ENCODE measurements at places on chromosomes 7 and 10.

DNA sequence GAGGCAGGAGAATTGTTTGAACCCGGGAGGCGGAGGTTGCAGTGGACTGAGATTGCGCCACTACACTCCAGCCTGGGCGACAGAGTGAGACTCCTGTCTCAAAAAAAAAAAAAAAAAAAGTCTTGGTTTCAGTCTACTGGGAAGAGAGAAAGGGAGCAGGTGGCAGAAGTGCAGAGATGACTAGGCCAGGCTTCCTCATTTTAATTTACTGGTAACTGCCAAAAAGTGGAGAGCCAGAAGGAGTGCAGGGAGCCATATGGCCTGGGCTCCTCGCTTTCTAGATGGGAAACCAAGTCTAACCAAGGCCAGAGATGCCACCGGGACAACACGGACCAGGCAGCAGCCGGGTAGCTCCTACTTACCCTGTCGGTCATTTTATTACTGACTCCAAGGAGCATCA, 12.2 kb downstream of the SEPHS1 start:
- DNase-seq, result no peak

DNA sequence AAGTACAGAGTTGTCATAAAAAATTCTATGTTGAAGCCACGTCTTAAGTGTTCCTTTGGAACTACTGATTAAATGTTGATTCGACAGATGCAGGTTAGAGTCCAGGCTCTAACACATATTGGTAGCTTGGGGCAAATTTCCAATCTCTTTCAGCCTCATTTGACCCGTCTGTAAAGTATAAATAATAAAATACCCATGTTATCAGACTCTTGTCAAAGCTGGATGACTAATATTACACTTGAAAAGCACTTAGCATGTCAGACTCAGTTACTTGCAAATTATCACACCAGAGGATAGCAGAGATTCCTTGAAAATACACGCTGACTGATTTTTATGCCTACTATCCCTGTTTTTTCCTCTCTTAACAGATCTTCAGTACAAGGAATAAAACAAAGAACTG, 18.1 kb upstream of the MACC1 start:
- DNase-seq, result no peak

GRCh38 chr7:55024776-55025175, 6.0 kb downstream of the EGFR start:
- DNase-seq, result no peak

DNA sequence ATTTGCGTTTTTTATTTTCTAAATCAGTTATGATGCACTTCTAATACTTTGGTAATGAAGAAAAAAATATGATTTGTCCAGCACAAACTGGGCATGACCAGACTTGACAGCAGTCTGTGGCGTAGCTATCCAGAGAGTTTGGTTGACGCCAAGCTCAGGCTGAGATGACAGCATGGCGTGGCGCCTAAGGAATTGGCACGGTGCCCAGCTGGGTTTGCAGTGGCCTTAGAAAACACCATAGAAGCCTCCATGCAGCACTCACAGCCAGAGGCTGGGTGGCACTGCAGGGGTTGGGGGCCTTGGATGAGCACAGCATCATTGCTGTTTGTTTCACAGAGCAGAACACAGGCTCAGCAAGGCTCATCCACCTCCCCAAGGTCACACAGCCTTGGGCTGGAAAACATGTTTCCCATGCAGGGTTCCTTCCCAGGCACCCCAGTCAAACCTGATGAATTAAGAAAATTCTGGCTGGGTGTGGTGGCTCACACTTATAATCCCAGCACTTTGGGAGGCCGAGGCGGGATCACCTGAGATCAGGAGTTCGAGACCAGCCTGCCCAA, 88.9 kb downstream of the GTF2IRD1 start:
- no peak for DNase-seq

DNA sequence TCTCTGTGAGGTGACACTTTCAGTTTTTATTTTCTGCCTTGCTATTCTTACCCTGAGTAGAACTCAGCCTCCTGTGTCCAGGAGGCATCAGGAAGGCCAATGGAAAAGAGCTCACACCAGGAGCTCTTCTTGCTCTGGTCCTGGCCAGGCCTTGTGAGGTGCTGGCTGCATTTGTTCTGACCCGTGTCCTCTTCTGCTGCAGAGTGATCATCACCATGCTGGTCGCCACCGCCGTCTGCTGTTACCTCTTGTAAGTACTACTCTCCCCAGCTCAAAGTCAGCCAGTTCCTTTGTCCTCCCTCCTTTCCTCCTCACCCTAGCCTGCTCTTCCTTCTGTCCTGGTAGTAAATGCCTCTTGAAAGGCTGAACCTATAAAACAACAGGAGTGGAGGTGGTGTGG, 1.6 kb downstream of the ATP6V0E2 start:
- no peak for DNase-seq

- DNase-seq, result no peak
Measured at GRCh38 chr10:71078454-71079145, 133.8 kb upstream of the UNC5B start.

- DNase-seq, result no peak
Measured at GRCh38 chr7:68963552-68963951, 634.7 kb upstream of the AUTS2 start.

- DNase-seq, result no peak
Measured at GRCh38 chr10:3760083-3760482, 24.9 kb downstream of the KLF6 start.

GRCh38 chr7:7449055-7449454, 86.6 kb downstream of the COL28A1 start:
- DNase-seq, result no peak

- no peak for DNase-seq
Measured at GRCh38 chr10:29105516-29106215, 183.2 kb upstream of the LYZL1 start.

GRCh38 chr7:91720260-91720937, 160.1 kb downstream of the MTERF1 start:
- DNase-seq, result no peak

GRCh38 chr10:13891128-13892000, 304.6 kb downstream of the PRPF18 start:
- DNase-seq, result no peak

DNA sequence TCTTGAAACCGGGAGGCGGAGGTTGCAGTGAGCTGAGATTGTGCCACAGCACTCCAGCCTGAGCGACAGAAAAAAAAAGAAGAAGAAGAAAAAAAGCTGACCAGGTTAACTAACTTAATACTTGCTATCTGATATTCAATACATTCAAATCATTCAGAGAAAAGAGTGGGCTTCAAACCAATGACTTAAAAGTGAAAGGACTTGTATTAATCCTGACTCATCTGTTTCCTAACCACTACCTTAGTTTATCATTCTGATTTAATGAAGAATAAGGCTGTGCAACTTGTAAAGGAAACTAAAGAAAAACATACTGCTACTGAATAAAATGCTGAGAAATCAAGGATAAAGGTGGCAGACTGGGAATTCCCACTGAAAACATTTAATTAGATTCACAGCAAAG, 128.4 kb downstream of the NRBF2 start:
- no peak for DNase-seq

- DNase-seq, result no peak
Measured at GRCh38 chr10:974038-974784, 14.0 kb upstream of the GTPBP4 start.

DNA sequence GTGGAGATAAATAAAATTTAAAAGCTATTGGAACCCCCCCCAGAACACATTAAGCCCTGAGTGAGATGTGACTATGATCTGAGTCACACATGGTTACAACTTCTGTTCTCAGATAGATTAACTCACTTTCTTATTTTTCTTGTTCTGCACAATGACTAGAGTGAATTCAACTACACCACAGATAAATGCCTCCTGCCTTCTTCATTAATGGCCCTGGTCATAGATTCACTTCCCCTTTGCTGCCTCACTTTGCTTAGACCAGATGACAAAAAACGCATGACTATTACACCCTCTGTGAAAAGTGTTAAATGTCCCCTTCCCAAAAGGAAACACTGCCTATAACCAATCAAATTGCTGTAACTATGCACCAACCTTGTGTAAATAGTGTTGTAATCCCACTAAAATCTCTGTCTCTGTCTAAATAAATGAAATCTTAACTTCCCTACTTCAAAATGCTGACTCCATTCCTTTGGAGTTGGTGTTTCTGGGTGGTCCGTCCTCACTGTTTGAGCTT, 49.4 kb downstream of the AKR1D1 start:
- DNase-seq, result no peak

- DNase-seq, result no peak
Measured at GRCh38 chr10:10233229-10233628, 784.4 kb upstream of the CELF2 start.

DNA sequence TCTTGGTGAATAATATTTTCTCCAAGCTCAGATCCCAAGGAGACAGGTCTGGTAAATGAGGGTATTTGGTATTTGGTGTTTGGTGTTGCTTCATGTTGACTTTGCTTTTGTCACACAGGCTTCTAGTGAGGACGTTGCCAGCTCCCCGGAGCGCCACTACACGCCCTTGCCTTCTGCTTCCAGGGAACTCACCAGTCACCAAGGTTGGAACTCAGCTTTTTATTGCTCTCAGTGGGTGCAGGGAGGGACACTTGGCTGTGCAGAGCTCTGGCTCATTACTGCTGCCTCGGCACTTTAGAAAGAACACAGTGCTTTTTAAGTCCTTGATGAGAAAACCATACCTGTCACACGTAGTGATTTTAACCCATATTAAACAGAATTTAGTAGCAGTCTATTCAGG, 892.9 kb downstream of the LRMDA start:
- DNase-seq, result no peak

DNA sequence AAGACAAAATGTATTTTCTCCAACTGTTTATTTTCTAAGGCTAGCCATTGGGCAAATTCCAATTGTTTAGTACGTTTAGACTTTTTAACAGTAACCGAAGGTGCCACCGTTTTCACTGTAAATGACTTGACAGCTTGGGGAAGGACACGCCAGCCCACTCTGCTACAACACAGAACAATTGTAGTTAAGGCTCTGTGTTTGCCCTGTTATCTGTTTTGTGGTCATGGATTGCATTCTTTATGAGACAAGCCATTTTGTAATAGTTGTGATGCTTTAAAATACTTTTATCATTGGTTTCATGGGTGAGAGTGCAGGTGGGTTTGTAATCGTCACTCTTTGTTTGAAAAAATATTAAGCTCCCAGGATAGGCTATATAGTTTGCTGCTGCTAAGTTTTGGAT, 6.6 kb upstream of the PITRM1 start:
- no peak for DNase-seq

DNA sequence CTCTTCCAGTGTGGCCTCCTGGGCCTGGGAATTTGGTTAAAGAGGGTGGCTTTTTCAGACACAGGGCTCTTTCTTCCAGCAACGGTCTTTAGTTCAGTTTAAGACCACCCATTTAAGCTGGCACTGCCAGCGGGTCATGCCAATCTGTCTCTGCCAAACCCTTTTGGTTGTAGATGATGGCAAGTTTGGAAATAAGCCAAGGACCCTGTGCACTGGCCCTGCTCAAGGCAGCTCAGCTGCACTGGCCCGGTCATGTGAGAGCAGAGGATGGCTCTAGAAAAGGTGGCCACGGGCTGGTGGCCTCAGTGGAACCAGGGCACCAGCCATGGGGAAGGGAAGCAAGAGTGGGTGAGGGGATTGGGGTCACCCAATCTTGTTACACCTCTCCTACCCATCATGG, 294.1 kb downstream of the GLRX3 start:
- DNase-seq, result no peak

- no peak for DNase-seq
Measured at GRCh38 chr10:60282771-60283353, 106.8 kb downstream of the ANK3 start.

- no peak for DNase-seq
Measured at GRCh38 chr10:6581778-6582228, 1.7 kb upstream of the PRKCQ start.

DNA sequence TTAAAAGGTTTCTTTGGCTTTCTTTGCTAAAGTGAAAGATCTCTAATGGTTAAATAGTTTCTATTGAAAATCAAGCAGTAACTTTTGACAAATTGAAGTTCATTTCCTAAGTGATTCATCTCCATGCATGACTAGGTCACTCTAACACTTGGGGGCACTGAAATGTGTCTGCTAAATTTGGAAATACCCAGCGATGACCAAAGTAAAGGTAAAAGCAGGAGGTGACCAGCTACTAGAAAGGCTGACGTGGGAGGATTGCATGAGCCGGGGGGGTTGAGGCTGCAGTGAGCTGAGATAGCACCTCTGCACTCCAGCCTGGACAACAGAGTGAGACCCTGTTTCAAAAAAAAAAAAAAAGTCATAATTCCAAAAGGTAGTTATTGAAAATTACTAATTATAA, 111.8 kb upstream of the GPR141 start:
- no peak for DNase-seq

DNA sequence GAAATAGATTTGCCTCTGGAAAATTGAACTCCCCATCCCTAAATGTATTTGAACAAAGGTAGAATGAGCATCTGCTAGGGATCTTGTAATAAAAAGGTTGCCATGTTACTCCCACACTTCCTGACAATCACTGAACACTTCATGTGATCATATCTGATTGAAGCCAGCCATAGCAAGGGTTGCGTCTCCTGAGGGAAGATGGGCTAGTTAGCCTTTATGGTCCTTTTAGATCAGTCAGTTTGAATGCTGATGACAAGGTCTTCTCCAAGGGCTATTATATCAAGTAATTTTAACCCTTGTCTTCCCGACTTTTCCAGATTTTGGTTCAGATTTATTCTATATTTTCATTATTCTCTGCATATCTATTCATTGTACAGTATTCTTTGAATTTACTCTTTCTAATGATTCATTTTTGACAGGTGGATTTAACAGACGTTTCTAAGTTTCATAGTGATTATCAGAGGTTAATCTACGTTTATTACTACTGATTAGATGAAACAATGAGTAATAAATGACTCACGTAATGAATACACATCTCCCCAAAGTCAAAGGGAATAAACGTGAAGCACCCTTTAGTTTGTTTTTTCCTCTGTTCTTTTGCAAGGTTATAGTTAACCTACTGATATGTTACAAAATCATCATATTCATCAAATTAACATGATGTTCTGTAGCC, 28.1 kb downstream of the CSGALNACT2 start:
- no peak for DNase-seq

DNA sequence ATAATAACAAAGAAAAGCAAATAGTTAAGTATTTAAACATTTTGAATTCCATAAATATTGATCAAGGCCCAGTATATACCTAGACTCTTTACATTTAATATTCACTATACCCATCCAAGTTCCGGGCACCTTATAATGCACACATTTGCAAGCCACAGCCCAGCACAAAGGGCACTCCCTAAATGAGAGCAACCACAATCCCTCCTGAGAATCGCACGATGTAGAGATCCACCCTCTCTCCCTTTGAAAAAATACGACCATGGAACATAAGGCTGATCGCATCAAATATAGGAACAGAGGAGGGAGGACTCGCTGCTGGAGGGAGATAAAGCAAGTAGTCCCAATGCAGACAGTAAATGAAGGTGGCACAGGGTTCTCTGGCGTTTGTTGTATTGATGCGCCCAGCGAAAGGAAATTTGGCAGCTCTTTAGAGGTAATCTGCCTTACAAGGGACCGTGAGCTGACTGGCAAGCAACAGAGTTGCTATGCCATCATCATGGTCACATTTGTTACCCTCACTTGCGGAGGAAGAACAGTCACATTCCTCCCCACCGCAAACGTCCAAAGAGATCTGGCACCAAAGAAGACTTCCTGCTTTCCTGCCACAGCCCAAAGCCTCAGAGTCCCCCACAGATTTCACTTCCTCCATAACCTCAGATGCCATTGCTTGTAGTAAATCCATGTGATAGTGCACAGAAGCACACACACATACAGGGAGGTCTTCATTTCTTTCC, 16.1 kb upstream of the TAS2R40 start:
- no peak for DNase-seq

Measured in stimulated activated CD4-positive, alpha-beta T cell treated with anti-CD3 and anti-CD28 coated beads, Interleukin-15, amount 100 ng/mL, for 1 hour (primary cell).